Dermis blood vessel endothelial cell (primary cell): ENCODE measurements at places on chromosomes 11 and 22.

DNA sequence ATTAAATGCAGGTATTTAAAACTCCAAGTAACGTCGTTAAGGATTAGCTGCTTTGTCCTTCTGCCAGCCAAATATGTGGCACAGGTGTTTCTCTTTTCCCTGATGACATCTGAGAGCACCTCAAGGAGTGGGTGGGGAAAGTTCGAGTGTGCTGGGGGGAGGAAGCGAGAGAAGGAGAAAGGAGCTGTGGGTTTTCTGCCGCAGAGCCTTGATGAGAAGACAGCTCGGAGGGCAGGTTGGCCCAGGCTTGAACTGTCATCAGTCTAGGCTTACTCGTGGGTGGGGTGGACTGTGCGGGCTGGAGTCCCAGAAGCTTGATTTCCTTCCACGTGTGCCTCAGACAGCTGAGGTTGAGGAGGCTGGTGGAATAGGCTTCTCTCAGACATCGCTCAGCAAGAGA is 15.2 kb upstream of the SORL1-AS1 start:
- no peak for DNase-seq

DNA sequence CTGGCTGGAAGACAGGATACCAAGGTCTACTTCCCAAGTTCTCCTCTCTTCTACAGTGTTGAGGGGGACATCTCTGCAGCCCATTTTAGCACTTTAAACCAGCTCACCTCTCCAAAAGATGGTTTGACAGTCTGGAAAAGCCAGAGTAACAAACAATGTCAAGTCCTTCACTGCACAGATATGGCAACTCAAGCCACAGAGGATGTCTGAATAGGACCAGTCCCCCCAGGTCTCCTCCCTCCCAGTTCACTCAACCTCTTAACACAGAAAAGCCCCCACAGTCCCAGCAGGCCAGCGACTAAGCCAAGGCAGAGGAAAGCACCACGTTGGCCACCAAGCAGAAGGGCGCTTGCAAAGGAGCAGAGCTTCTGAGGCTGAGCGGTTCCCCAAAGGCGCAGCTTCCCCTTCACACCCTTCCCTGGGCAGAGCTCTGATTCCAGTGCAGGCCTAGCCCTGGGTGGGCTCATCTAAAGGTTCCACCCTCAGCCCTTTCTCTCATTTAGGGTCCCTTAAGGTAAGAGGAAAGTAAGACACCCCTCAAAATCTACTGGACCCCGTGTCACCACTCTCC is 62.7 kb downstream of the PAK1 start:
- DNase-seq, result no peak

GRCh38 chr11:128903248-128904061 is 12.3 kb downstream of the KCNJ5 start:
- no peak for DNase-seq

- DNase-seq, result no peak
Measured at GRCh38 chr11:110172468-110173065, 79.4 kb downstream of the ZC3H12C start.

DNA sequence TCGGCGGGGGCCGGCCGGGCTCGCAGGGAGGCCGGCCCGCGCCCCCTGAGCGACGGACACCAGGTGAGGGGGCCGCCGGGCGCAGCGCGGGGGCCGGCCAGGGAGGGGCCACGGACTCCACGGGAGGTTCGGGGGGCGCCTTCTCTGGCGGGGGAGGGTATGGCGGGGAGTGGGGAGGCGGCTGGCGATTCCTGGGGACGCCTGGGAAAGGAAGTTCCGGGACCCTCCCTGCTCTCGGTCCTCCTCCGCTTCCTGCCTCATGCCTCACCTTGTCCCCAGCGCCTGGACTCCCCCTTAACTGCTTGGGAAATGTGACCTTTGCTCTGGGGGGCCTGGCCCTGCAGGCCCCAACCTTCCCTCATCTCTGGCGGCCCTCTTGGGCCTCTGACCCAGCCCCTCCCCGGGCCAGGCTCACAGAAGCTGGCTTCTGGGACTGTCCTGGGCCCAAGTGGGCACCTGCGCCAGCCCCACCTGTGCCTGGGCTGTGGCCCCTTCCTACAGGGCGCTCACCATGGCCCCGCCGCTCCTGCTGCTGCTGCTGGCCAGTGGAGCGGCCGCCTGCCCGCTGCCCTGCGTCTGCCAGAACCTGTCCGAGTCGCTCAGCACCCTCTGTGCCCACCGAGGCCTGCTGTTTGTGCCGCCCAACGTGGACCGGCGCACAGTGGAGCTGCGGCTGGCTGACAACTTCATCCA is 516 bp downstream of the LRFN4 start:
- no peak for DNase-seq

DNA sequence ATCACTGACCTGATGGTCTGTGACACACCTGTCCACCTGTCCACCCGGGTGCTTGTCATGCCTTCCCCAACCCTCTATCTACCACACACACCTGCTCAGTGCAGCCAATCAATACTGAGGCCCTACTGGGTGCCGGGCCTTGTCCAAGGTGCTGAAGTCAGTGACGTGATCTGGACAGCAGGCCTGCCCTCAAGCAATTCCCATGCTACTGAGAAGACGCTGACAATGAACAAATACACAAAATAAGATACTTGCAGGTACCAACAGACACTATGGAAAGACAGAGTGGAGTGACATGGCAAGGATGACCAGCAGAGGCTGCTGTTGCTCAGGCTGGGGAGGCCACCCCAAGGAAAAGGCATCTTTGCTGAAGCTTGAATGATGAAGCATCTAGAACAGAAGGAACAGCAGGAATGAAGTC is 21.2 kb downstream of the PLAAT3 start:
- peak; percentile 56 for DNase-seq

- no peak for DNase-seq
Measured at GRCh38 chr11:32561835-32562234, 21.8 kb upstream of the EIF3M start.

GRCh38 chr11:48017831-48018527 is 37.6 kb downstream of the PTPRJ start:
- DNase-seq, result no peak

DNA sequence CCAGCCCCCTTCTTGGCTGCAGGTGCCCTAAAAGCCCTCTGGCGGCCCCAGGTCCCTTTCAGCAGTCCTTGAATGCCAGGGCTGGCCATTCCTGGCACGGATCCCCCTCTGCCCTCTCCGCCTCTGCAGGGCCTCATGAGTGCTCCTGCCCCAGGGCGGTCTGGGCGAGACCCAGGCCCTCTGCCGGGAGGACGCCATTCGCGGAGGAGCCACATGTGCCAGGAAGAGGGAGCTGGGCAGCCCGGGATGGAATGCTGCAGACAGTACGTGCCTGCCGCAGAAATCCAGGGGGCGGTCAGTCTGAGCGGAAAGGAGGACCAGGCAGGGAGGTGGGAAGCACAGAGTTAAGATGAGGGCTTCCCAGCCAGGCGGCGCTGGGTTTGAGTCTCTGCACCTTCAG is 2.8 kb downstream of the CABP7 start:
- DNase-seq, result no peak

DNA sequence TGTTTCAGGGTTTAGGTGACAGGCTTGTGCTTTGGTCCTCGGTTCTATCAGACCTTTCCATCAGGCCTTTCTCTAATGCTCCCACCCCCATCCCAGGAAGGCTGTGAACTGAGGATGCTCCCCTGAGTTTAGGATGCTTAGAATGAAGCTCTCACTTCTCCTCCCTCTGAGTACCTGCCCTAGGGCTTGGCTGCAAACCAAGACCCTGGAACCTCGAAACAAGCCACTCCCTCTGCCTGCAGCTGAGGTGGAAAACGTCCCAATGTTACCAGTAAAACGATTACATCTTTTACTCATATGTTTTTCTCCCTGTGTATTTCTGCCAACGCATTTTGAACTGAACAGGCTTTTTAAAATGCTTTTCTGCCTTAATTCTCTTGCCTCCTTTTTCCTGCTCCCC is 54.5 kb upstream of the BMAL1 start:
- DNase-seq, result no peak

DNA sequence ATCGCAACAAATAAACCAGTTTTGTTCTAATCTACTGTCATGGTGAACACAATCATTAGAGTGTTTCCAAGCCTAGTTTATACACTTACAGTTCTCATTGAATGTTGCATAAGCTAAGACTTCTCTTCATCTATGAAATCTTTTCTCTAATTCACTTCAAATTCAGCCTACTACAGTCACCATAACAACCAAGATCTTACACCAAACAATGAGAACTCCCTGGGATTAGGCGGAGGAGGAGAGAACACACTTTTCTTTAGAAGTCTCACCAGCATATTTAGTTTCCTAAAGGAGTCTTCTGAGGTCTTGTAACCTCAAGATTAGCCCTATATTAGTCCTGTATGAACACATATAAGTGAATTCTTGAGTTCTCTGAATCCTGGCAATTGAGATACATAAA is 1889.7 kb downstream of the LRRC4C start:
- DNase-seq, result no peak

DNA sequence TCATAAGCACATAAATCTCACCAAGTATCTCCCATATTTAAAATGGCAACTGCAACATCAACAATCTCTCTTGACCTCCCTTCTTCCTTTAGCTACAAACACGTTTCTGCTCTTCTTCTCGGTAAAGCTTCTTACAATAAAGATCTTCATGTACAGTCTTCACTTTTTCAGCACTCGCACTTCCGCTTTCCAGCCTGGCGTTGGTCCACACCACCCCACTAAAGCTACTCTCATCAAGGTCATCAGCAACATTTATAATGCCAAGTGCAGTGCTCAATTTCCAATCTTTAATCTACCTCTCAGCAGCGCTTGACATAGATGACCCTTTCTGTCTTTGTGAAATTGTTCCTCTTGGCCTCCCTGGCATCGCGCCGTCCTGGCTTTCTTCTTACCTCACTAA is 33.6 kb downstream of the NTM start:
- no peak for DNase-seq

DNA sequence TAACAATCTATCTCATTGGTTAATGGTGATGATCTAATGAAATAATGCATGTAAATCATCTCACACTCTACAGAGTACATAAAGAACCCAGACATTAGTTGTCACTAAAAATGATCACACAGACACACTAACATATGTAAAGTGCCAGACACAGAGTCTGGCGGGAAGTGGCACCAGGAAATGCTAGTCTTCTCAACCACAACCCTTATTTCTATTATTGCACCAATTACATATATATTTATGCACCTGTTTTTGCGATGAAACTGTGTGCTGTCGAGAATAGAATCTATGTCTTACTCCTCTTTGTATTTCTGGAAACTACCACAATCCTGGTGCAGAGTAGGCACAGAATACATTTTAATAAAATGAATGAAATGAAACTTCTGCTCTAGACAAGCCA is 25.9 kb upstream of the POU2AF3 start:
- no peak for DNase-seq

- no peak for DNase-seq
Measured at GRCh38 chr22:38310518-38311322, 6.5 kb downstream of the CSNK1E start.

DNA sequence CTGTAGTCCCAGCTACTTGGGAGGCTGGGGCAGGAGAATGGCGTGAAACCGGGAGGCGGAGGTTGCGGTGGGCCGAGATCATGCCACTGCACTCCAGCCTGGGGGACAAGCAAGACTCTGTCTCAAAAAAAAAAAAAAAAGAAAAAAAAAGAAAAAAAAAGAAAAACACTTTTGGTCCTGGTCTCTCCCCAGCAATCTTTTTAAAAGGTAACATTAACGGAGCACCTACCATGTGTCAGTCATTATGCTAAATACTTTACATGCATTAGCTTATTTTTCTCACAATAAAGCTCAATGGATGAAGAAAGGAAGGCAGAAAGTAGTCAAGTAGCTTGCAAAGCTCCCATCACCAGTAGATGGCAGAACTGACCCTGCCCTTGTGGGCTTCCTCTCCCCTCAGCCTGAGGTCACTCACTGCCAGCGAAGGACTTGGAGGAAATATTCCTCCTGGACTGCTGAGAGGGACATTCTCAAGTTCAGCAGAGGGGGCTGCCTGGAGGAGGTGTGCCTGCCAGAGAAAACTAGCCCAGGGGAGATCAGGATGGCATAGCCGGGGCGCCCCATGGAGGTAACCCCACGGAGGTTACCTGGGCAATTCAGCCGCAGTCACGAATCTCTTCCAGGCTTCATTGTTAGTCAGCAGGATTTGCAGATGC is 15.5 kb downstream of the APOL3 start:
- peak; percentile 84 for DNase-seq

DNA sequence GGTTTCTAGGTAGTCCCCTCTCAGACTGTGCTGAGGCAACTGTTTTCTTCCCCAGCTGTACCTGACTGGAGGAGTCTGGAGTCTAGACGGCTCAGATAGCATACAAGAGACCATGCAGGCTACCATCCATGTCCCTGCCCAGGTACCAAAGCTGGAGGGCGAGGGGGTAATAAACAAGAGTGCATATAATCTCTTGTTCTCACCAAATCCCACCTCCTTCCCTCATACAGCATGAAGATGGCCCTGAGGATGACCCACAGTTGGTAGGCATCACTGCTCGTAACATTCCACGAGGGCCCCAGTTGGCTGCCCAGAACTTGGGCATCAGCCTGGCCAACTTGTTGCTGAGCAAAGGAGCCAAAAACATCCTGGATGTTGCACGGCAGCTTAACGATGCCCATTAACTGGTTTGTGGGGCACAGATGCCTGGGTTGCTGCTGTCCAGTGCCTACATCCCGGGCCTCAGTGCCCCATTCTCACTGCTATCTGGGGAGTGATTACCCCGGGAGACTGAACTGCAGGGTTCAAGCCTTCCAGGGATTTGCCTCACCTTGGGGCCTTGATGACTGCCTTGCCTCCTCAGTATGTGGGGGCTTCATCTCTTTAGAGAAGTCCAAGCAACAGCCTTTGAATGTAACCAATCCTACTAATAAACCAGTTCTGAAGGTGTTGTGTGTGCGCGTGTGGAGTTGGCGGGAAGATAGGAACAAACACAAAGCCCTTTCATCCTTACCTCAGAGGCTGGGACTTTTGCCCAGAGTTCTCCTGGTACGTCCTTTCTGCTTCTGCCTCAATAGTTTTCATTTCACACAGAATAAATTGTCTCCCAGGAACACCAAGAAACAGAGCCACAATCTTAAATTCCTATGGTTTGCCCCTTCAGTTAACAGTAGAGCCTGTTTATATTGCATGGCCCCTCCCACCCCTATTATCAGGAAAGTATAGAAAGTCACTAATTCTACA is 8.5 kb downstream of the HMBS start:
- DNase-seq, result peak; percentile 23

GRCh38 chr11:103927535-103927934 is 108.9 kb upstream of the DDI1 start:
- peak; percentile 25 for DNase-seq

GRCh38 chr11:12261551-12261950 is 115.8 kb upstream of the PARVA start:
- DNase-seq, result no peak
